ENCODE measurements at places on chromosomes 5 and 9.

DNA sequence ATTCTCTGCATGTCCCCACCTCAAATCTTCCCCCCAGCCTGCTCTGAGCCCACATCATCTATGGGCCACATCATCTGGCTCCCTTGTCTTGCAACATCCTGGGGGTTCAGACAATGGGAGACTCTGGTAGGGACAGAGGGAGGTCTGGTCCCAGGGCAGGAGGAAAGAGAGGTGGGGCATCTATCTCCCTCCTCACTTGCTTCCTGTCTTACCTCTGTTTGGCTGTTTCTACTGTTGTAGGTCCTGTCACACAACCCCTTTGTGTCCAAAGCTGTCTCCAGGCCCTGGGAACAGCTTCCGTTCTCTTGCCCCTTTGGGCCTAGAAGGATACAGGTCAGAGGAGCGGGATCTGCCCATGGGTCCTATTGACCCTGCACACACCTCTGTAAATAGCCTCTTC, 227.2 kb downstream of the NSG2 start:
- DNase-seq: no peak

- no peak for DNase-seq
Measured at GRCh38 chr9:135987838-135988404, 26.7 kb upstream of the UBAC1 start.

DNA sequence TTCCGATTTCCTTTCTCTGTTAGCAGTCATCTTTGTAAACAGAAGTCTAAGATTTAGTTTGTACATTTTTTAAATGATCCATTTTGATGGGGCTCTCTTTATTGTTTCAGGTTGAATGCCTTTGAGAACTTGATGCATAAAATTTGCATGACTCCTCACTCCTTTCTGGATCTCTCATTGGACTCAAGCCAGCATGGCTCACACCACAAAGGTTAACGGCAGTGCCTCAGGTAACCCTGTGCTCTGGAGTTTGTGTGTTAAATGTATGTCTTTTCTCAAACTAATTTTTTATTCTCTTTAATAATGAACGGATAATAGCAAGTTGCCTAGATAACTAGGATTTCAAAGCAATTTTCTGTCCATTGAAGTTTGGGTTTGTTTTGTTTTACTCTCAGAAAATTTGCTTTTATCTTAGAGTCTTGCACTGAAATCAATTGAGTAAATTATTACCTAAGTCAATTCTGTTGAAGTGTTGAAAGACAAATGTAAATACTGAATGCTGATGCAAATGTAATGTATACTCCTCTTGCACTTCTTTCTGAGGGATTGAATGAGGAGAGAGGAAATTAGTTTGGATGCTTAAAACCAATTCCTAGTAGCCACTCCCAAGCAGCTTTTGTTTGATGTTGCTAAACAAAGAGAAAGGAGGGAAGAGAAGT, 164.6 kb upstream of the DMRT1 start:
- no peak for DNase-seq

DNA sequence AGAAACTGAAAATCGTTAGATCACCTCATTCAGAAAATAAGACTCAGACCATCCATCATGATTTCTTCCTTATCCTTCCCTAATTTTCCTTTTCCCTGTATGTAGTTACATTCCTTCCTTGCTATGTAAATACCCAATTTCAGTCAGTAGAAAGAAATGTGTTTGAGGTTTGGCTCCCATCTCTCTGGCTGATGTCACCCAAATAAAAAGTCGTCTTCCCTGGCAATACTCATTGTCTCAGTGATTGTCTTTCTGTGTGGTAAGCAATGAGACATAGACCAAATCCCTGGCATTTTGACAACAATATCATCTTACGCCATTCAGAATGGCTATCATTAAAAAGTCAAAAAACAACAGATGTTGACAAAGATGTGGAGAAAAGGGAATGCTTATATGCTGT, 303.9 kb upstream of the EDIL3 start:
- no peak for DNase-seq

DNA sequence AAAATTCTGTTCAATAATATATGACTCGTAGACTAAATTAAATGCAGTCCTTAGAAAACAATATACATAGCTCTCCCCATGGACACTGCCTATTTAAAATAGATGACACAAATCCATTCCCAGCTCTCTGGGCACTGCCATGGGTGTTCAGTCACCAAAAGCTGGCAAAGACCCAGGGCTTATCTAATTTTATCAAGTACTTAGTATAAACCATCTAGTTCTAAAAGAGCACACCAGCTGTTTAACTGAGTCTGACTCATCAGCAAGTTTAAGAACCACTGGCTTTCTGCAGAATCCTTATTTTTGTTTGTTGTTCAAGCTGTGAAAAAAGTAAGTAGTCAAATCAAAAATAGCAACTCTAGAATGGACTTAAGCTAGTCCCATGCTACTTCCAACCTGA, 107.6 kb downstream of the PLPP1 start:
- no peak for DNase-seq

GRCh38 chr9:19283072-19283710, 52.7 kb downstream of the DENND4C start:
- no peak for DNase-seq

DNA sequence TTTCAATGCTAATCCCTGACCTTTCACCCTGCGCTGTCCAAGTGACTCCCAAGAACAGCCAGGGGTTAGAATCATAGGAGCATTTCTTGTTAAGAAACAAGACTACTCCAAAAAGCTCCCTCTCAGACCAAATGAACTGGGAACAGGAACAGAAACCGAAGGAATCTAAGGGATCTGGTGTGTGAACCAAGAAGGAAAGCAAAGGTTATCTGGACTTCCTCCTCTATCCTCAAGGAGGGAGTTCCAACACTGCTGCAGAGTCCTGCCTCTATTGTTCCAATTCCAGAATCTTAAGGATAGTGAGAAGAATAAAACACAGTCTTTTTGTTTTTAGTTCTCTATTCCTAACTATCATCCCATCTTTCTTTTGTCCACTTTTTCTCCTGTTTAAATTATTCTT, 87.2 kb downstream of the EPB41L4A start:
- no peak for DNase-seq

DNA sequence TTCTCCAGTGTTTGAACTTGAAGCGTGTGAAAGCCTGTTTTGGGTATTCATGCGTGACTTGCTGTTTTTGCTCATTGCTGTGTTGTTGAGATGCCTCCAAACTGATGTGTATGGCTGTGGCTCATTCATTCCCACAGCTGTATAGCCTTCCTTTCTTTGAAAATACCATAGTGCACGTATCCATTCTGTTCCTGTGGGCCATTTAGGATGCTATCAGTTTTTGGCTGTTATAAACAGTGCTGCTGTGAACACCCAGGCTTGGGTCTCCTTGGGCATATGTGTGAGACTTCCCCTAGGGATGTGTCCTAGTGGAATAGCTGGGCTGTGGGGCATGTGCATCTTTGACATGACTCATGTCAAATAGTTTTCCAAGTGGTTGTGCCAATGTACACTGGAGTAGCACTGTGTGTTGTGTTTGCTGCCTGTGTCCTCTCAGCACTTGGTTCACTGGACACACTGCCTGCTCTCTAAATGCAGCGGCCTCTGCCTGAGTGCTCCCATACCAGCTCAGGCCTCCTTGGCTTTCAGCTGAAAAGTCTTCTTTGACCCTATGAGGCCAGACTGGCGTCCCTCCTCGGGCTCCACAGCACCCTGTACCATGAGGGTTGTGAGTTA, 102.6 kb upstream of the TBC1D2 start:
- DNase-seq: no peak

GRCh38 chr5:7586480-7586879, 190.5 kb downstream of the ADCY2 start:
- DNase-seq: no peak

- DNase-seq: no peak
Measured at GRCh38 chr5:139181322-139181730, 16.8 kb downstream of the SIL1 start.

Data from activated CD4-positive, CD25-positive, alpha-beta regulatory T cell treated with anti-CD3 and anti-CD28 coated beads, Interleukin-2, amount 50 U/mL, for 16 hours (primary cell).